ENCODE measurements at places on chromosomes 5 and 9.

GRCh38 chr9:128703616-128704355 is 1.5 kb downstream of the PKN3 start:
- peak; percentile 42 for DNase-seq

GRCh38 chr9:135790850-135791249 is 88.9 kb downstream of the KCNT1 start:
- DNase-seq, result no peak

- no peak for DNase-seq
These were observed 37.3 kb upstream of the POMT1 start for GRCh38 chr9:131465401-131465800.

- no peak for DNase-seq
These were observed 142.2 kb downstream of the MED27 start for GRCh38 chr9:131937451-131937850.

DNA sequence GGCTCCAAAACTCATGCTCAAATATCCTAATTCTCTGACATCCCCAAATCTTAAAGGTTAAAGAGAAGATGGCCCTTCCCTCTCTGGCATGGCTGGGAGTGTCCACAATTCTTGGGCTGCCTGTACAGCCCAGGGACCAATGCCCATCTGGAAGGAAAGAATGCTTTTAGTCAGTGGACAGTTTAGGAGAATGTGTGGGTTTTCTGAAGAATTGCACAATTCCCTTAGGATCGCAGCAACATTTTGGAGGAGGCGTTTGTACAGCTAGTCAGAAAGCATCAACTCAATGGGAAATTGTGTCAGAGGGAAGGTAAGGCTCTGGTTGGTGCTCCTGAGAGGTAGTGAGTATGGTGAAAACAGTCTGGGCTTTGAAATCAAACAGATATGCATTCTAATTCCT is 15.0 kb downstream of the FAM193B start:
- no peak for DNase-seq

DNA sequence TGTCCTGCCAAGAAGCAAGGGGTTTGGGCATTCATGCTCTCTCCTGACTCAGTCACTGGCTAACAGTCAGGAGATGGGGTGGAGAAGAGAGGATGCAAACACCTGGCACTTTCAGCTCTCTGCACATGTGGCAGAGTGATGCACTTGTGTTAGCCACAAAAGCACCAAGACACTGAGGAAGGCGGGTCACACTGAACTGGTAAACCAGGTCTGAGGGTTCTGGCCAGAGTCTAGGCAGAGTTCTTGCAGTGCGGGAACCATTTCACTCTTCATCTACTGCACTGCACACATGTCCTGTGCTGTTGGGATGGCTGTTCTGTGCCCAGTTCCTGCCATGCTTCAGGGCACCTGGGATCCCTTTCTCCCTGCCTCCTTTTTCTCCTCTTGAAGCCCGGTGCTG is 157.1 kb upstream of the GDNF start:
- no peak for DNase-seq

DNA sequence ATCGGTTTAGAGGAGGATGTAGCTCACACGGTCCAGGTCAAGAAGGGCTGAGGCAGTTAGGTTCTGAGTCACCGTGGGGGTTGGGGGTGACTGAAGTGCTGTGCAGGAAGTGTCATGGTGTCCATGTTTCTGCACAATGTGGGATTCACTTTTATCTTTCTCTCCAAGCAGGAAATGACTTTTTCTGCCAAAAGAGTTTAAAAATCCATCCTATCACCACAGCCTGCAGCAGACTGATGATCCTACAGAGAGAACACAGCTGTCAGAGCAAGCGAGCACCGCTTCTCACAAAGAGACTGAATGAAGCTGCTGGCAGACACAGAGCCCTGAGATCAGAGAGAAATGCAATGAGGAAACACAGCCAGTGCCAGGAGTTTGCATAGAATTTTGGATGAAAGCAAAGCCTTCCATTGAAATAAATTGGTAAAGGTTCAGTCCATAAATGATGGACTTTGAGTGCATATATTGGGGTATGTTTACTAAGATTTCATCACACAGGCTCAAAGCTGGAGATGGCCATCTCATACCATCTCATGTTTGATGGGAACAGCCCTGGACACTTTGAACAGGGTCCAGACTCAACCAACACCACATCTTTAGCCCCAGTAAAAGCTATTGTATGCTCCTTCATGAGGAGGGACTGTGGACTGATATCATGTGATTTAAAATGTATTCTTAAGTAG is 213.9 kb upstream of the FBXL7 start:
- DNase-seq, result no peak

GRCh38 chr5:909086-909485 is 16.4 kb downstream of the TRIP13 start:
- DNase-seq, result no peak

DNA sequence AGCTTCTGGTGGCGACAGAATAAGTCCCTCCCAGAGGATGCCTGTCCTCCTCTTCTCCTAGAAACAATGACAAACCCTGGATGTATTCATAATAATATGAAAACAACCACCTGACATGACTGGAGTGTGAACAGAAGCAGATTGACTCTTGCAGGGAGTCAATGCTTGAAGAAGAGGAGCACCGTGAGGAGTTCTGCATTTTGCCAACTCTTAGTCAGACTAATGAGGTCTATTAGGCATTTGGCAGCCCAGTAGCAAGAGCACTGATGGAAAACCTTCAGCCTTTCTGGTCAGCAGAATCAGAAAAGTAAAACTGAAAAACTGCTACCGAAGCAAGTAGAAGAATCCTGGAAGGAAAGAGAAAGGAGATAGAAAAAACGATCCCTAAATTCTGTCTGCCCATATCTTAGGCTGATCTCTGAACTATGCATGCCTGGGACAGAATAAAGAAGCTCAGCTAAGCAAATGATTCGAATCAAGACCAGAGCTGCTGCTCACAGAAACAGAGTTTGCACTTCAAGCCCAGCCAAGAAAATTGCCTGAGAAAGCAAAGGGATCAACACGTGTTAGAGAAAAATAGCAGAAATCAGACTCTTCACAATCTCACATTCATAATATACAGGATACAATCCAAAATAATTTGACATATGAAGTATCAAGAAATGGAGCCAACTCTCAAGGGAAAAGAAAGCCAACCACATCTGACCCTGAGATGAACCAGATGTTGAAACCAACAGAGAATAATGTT is 69.5 kb upstream of the OSMR start:
- no peak for DNase-seq

Data from activated CD4-positive, alpha-beta T cell treated with anti-CD3 and anti-CD28 coated beads for 48 hours (primary cell).